ENCODE measurements at places on chromosomes 13 and 19. TPM values are rescaled to one million over a fixed set of nuclear protein-coding genes. Genes with fewer than 3 reads are reported as not detected.

Gene AMER2
- not detected for total RNA-seq

Gene GPC5
- total RNA-seq: 4.1 TPM

Gene LENG9
- total RNA-seq: 6.7 TPM

Gene TMEM255B
- 0.67 TPM for total RNA-seq

Gene KLK13
- total RNA-seq: not detected

Gene OR7C1
- not detected for total RNA-seq

Gene TNFSF13B
- 0.84 TPM for total RNA-seq

Gene TMEM145
- 2.5 TPM for total RNA-seq

Gene C19orf67
- total RNA-seq: not detected

Gene SOX1
- total RNA-seq: 1.7 TPM

Gene RTBDN
- not detected for total RNA-seq

Gene ZNF468
- total RNA-seq: 29.1 TPM

DNA sequence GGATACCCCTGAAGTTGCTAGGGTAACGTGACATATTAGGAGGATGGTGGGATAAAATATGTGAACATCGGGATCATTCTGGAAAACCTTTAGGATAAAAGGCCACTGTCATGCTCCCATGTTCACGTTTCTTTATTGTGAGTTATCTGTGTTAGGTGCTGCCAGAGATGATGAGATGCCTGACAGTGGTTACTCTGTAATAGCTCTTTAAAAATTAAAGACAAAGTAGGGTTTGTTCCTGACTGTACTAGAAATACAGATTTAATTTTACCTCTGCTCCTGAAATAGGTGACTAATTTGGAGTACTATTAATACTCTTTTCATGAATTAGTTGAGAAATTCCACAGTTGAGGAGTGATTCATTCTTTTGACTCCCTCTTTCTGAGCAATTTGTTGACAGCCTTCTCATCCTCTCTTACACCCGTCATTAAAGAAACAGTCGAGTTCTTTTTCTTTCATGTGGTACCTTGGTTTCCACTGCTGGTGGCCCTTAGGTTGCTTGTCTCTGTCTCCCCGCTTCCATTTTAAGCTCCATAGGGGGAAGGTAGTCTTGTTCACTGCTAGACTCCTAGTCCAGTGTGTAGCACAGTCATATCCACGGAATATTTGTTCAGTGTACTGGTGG is 28.4 kb downstream of the SAE1 start:
- no peaks in the 10 kb centered on the region for H3K27me3 ChIP-seq
- H3K4me1 ChIP-seq: peaks cover 14% of the 10 kb centered on the region
- H3K4me3 ChIP-seq: no peak overlapping the region
- H3K27ac ChIP-seq: peak overlapping the region; percentile 91

GRCh38 chr19:2132191-2132590 is 19.2 kb downstream of the AP3D1 start:
- DNase-seq: no peak
- H3K27me3 ChIP-seq: no peaks in the 10 kb centered on the region
- H3K4me3 ChIP-seq: no peak overlapping the region
- H3K4me1 ChIP-seq: no peaks in the 10 kb centered on the region
- peaks cover 6% of the 10 kb centered on the region for H3K36me3 ChIP-seq

GRCh38 chr19:40582467-40582866 is 5.8 kb downstream of the SHKBP1 start:
- 0 out of 2 replicates have a peak, but pooled peaks cover 3% of the 10 kb centered on the region for H3K4me1 ChIP-seq
- no peaks in the 10 kb centered on the region for H3K27me3 ChIP-seq
- no peak overlapping the region for H3K4me3 ChIP-seq
- DNase-seq: no peak
- H3K27ac ChIP-seq: no peak overlapping the region
- H3K36me3 ChIP-seq: no peaks in the 10 kb centered on the region

GRCh38 chr19:41425174-41426115 is 1.7 kb downstream of the B3GNT8 start:
- H3K36me3 ChIP-seq: peaks cover 1% of the 10 kb centered on the region
- peaks cover 13% of the 10 kb centered on the region for H3K4me1 ChIP-seq
- no peak for DNase-seq
- no peak overlapping the region for H3K27ac ChIP-seq
- H3K27me3 ChIP-seq: no peaks in the 10 kb centered on the region

GRCh38 chr13:49302817-49303216 is 55.1 kb downstream of the CDADC1 start:
- peaks cover 1% of the 10 kb centered on the region for H3K36me3 ChIP-seq
- peak overlapping the region; percentile 65 for H3K27ac ChIP-seq
- H3K4me1 ChIP-seq: peaks cover 31% of the 10 kb centered on the region
- H3K4me3 ChIP-seq: no peak overlapping the region
- H3K27me3 ChIP-seq: no peaks in the 10 kb centered on the region
- no peak for DNase-seq

GRCh38 chr13:103640606-103641005 is 574.4 kb upstream of the SLC10A2 start:
- no peaks in the 10 kb centered on the region for H3K36me3 ChIP-seq
- no peak for DNase-seq
- no peak overlapping the region for H3K4me3 ChIP-seq
- H3K27ac ChIP-seq: no peak overlapping the region

DNA sequence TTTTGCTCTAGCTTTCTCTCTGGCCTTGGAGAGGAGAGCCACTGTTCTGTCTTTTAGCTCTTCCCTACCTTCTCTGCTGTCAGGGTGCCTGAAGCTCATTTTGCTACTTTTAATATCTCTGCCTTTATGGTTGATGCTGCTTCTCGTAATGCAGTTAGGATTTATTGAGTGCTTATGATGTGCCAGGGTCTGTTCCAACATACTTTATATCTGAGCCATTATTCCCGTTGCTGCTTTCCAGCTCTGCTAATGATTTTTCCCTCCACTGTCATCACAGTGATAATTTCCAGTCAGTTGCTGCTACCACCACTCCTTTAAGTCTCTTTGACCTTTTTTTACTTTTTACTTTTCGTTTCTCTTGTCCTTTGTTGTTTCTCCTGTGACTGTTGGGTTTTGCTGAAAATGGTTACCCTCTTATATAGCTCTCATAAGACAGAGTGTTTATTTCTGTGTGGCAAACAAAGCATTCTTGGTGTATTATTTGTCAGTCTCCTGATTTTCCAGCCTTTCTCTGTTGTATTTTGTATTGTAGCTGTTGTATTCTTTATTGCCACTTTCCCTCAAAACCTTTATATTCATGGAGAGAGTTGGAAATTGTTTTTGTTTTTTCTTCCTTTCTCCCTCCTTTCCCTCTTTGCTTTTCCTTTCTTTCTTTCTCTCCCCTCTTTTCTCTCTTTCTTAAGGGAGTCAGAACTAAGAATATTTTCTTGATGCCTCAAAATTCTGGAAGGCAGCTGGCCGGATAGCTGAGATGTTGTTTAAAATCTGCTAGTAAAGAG is 37.4 kb downstream of the COG6 start:
- no peak overlapping the region for H3K4me3 ChIP-seq
- H3K27me3 ChIP-seq: no peaks in the 10 kb centered on the region
- no peak for DNase-seq
- no peaks in the 10 kb centered on the region for H3K36me3 ChIP-seq
- no peaks in the 10 kb centered on the region for H3K4me1 ChIP-seq
- H3K27ac ChIP-seq: no peak overlapping the region

DNA sequence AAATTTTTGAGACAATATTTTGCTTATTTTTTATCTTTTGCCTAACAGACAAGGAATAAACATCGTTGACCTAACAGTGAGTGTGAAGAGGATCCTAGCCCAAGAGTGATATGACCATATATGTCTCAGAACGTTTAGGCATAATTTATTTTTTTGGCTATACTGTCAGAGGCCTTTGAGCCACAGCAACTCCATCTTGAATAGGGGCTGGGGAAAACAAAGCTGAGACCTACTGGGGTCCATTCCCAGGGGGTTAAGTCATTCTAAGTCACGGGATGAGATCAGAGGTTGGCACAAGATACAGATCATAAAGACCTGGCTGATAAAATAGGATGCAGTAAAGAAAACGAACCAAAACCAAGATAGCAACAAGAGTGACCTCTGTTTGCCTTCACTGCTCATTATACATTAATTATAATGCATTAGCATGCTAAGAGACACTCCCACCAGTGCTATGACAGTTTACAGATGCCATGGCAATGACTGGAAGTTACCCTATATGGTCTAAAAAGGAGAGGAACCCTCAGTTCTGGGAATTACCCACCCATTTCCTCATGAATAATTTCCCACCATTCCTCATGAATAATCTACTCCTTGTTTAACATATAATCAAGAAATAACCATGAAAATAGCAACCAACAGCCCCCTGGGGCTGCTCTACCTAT is 510.9 kb upstream of the PCDH9 start:
- H3K27ac ChIP-seq: no peak overlapping the region
- no peaks in the 10 kb centered on the region for H3K36me3 ChIP-seq
- no peaks in the 10 kb centered on the region for H3K27me3 ChIP-seq
- H3K4me3 ChIP-seq: no peak overlapping the region
- DNase-seq: no peak

GRCh38 chr19:12199757-12200419 is 37.0 kb downstream of the ZNF136 start:
- no peaks in the 10 kb centered on the region for H3K27me3 ChIP-seq
- H3K4me3 ChIP-seq: no peak overlapping the region
- no peak overlapping the region for H3K27ac ChIP-seq
- no peaks in the 10 kb centered on the region for H3K4me1 ChIP-seq

DNA sequence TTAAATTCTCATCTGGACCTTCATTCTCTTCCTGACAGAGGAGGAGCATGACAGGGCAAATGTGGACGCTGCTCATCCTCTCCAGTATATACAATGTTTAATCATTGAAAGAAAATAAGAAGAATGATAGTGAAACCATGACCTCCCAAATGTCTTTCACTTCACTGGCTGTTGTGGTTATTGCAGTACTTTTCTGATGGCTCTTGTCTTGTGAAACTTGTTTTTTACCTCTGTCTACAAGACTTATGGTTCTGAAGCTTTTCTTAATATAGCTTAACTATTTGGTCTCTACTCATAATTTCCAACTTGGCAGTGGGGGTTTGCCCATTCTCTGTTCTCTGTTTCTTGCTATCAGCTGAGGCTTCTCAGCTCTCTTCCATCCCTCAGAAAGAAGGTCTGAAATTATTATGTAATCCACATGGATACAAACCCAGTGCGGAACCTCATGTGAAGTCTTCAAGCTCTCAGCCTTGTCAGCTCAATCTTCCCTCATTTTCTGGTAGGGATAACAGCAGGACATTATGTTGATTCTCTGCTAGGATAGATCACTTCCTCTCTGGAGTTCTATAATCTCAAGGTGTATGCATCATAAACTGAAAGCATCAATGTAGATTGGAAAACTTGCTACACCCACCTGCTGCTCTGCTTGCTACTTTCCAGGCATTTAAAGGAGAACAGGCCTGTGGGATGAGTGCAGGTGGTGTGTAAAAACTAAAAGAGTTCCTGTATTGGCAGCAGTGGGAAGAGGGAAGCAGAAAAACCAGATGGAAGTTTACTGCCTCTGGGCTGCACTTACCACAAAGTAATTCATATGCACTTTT is 250.3 kb upstream of the HTR2A start:
- H3K27me3 ChIP-seq: no peaks in the 10 kb centered on the region
- H3K4me3 ChIP-seq: no peak overlapping the region
- H3K4me1 ChIP-seq: peaks cover 4% of the 10 kb centered on the region

GRCh38 chr13:110269509-110270185 is 37.3 kb downstream of the COL4A1 start:
- no peaks in the 10 kb centered on the region for H3K36me3 ChIP-seq
- H3K27ac ChIP-seq: no peak overlapping the region
- H3K27me3 ChIP-seq: no peaks in the 10 kb centered on the region
- no peak for DNase-seq
- no peak overlapping the region for H3K4me3 ChIP-seq

DNA sequence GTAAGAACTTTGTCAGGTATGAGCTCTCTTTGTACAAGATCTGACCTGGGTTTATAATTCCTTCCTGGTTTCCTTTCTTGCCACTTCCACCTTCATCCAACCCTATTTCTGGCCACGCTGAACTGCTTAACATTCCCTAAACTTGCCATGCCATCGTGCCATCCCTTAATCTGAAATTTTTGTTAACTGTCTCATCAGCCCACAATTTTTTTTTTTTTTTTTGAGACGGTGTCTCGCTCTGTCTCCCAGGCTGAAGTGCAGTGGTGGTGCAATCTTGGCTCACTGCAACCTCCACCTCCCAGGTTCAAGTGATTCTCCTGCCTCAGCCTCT is 144.6 kb downstream of the GGACT start:
- H3K27me3 ChIP-seq: no peaks in the 10 kb centered on the region
- H3K4me1 ChIP-seq: peaks cover 8% of the 10 kb centered on the region
- H3K27ac ChIP-seq: no peak overlapping the region
- no peaks in the 10 kb centered on the region for H3K36me3 ChIP-seq
- no peak overlapping the region for H3K4me3 ChIP-seq

DNA sequence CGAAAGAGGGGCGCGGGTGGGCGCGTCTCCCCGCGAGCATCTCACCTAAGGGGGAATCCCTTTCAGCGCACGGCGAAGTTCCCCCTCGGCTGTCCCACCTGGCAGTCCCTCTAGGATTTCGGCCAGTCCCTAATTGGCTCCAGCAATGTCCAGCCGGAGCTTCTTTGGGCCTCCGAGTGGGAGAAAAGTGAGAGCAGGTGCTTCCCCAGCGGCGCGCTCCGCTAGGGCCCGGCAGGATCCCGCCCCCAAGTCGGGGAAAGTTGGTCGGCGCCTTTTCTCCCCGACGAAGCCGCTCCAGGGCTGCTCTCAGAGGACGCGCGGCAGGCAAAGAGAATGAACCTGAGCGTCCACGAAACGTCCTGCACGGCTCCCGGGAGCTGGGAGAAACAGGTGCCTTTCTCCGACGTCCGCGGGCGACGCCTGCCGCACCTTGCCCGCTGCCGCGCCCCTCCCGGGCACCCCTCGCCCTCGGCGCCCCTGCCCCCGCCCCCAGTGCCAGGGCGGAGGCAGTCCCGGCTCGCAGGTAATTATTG is 366 bp upstream of the KL start:
- no peaks in the 10 kb centered on the region for H3K4me1 ChIP-seq
- peaks cover 2% of the 10 kb centered on the region for H3K27me3 ChIP-seq
- no peak overlapping the region for H3K27ac ChIP-seq
- no peaks in the 10 kb centered on the region for H3K36me3 ChIP-seq

GRCh38 chr13:105471673-105472072 is 1063.8 kb downstream of the EFNB2 start:
- no peaks in the 10 kb centered on the region for H3K36me3 ChIP-seq
- no peak for DNase-seq
- no peak overlapping the region for H3K4me3 ChIP-seq
- H3K27me3 ChIP-seq: no peaks in the 10 kb centered on the region

- no peaks in the 10 kb centered on the region for H3K4me1 ChIP-seq
- H3K4me3 ChIP-seq: no peak overlapping the region
- no peak overlapping the region for H3K27ac ChIP-seq
- no peak for DNase-seq
Measured at GRCh38 chr19:50280983-50281382, 48.2 kb downstream of the KCNC3 start.

- no peak overlapping the region for H3K27ac ChIP-seq
- 0 out of 2 replicates have a peak, but pooled peaks cover 6% of the 10 kb centered on the region for H3K4me1 ChIP-seq
- no peaks in the 10 kb centered on the region for H3K36me3 ChIP-seq
- no peaks in the 10 kb centered on the region for H3K27me3 ChIP-seq
- no peak overlapping the region for H3K4me3 ChIP-seq
- no peak for DNase-seq
Measured at GRCh38 chr19:14428882-14429416, 4.2 kb upstream of the PKN1 start.

Measured in Caco-2 (cell line).